MM.1S (cell line): ENCODE measurements at places on chromosomes 6 and 20.

- DNase-seq, result no peak
Measured at GRCh38 chr20:34318609-34319443, 15.7 kb upstream of the AHCY start.

- DNase-seq, result no peak
Measured at GRCh38 chr20:58524814-58525213, 9.6 kb upstream of the APCDD1L start.

DNA sequence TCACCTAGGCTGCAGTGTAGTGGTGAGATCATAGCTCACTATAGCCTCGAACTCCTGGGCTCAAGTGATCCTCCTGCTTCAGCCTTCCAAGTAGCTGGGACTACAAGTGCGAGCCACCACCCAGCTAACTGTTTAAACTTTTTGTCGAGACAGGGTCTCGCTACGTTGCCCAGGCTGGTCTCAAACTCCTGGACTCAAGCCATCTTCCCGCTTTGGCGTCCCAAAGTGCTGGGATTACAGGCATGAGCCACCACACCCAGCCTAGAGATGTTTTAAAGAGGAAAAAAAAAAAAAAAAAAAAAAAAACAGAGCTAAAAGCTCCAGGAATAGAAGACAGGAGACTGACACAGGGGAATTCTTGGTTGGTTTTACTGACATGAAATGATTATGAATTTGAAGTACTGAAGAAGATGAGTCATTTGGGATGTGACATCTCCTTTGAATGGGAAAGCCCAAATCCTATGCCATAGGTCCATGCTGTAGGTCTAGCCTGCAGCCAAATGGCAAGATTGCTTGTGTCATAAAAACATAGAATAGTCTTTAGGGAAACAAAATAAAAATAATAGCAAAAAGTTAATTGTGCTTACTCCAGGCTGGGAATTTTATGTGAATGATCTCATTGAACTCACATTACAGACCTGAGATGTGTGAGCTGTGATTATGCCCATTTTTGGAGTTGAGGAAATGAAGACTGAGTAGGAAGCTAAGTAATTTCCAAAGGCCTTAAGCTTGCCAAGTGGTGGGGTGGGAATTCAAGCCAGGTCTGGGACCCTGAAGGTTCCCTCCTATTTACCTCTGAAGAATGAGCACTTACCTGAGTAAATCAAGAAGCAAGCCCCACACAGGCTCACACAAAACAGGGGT lies 24.3 kb upstream of the NHSL1 start:
- no peak for DNase-seq

DNA sequence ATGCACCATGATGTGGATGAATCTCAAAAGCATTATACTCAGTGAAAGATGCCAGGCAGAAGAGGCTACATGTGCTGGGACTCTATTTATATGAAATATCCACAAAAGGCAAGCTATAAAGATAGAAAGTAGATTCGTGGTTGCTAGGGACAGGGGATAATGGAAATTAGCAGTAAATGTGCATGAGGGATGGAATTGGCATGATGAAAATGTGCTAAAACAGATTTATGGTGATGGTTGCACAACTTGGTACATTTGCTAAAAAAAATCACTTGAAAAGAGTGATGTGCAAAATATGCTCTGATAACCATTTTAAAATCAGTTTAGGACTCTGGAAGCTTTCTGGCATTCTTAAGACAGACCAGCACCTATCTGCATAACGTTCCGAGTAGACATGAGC lies 61.6 kb downstream of the ALDH8A1 start:
- DNase-seq, result no peak

DNA sequence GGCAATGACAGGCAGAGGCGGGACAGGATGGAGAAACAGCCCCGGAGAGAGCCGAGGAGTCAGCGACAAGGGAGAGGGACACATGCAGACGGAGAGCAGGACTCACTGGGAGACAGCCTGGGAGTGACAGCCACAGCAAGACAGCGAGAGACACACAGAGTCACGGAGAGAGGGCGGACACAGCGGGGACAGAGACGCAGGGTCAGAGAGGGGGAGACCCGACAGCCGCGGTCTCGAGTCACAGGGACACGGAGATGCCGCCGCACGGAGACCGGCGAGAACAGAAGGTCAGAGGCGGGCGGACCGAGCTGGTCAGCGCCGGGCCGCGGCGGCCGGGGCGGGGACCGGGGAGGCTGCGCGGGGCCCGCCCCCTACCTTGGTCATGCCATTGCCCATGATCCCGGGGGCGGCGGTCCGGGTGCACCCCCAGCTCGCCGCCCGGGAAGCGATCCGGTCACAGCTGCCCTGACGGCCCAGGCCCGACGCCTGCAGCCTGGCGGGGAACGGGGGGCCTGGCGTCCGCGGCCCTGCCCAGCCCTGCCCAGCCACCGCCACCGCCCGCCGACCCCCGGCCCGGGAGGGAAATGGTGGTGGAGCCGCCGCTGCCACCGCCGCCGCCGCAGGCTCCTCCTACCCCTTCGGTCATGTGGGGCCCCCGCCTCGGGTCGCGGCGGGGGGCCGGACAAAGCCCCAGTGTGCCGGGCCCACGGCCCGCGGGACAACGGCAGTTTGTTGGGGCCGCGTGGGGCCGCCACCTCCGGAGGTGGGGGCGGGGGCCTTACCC lies at the start of the genes DUSP15 and TTLL9:
TSS of gene DUSP15 (minus strand) at position 586 of the 784 bp plus-strand sequence. CDS start at position 396, 190 bp downstream.
TSS of gene TTLL9 (plus strand) at position 693 of the 784 bp plus-strand sequence. CDS start 493 bp downstream, outside the sequence.
- no peak for DNase-seq

GRCh38 chr6:47464052-47464451 lies 13.5 kb upstream of the CD2AP start:
- no peak for DNase-seq

DNA sequence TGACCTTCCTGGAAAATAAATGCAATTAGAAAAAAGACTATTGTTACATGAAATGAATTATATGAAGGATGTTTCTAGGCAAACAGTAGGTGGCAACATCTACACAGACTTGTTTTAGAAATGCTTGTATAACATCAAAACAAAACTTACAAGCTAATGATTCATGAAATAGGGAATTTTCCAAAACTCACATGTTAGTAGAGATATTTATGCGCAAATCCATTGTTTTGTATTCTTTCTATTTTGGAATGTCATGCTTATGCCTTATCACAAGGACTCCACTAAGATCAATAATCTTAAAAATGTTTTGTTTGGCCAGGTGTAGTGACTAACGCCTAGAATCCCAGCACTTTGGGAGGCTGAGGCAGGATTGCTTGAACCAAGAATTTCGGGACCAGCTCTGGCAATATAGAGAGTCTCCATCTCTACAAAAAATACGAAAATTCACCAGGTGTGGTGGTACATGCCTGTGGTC lies 32.3 kb upstream of the LGSN start:
- DNase-seq, result peak; percentile 31

- DNase-seq, result no peak
Measured at GRCh38 chr6:40456390-40457013, 130.7 kb downstream of the LRFN2 start.

DNA sequence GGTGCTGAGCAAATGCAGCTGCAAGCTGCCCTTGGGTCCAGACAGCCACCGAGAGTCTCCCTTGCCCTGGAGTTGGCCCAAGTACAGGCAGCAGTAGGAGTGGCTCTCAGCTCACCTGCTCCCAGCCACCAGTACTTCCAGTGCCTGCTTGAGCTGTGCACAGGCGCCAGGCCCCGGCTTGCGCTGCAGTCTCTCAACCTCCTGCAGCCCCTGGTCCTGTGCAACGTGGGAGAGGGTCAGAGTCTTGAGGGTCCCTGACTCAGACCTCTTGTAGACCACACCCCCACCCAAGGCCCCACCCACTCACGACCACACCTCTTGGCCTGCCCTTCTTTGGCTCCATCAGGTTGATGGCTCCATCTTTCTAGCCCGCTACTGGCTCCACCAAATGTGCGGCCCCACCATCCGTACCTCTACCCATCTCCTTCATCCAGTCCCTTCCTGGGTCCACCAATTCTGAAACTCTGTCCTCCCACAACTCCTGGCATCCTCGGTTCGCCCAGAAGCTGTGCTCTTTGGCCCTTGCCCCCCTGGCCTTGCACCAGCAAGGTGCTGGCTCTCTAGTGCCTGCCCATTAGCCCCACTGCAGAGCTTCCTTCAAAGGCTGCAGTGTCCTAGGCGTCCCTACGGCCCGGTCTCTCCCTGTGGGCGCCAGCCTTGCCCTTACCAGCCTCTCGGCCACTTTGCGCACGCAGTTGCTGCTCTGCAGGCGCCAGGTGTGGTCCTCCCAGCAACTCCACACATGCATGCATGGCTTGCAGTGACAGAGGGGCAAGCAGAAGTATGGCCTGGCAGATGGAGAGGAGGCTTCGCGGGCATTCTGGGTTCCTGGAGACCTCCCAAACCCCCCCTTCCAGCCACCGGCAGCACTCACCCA lies 16.5 kb upstream of the SPAG4 start:
- DNase-seq, result no peak

- no peak for DNase-seq
Measured at GRCh38 chr6:15025446-15025845, 220.4 kb upstream of the JARID2 start.

DNA sequence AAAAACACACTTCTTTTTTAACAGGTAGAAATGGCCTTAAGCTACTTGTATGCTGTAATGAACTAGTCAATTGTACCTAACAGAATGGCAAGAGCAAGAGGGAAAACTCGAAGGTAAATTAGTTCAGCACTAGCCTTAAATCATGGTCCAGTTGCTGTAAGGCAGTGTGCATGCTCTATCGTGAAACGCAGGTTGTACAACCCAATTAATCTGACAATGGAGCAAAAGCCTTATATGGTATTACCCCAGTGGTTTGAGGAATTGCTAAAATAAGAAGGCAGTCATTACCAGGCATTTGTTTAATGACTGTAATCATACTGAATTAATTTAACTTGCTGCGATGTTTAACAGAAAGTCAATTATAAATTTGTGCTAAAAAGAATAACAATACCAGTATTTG lies 69.3 kb upstream of the SOX4 start:
- DNase-seq, result no peak

DNA sequence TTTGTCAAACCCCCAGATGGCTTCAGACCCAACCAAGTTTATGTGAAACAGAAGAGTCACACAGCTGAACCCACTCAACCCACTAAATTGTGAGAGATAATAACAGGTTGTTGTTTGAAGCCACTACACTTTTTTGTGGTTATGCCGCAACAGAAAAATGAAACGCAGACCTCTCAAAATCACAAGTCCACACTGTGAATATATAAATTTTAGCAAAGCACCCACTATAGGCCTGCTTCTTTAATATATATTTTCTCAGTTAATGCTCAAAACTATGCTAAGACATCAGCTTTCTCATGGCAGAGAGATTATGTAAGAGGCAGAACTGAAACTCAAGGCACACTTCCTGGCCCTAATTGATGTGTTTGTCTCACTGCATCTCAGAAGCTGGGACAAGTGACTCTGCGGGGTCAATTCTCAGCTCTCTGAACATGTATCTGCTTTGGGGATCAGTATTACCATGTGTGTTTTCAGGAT lies 27.7 kb downstream of the MAP3K5 start:
- DNase-seq, result no peak

DNA sequence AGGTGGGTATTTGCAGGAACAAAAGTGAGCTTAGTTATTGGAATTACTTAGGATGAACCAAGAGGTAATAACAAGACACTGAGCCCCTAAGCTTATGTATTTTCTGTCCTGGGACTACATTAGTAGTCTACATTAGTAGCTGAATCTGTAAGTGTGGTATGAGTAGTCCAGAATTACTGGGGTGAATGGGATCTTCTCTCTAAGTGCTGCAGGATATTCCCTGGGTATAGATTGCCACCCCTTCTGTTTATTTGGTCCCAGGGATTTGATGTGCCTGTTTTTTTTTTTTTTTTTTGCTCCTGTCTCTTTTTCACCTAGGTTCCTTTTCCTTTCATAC lies 5.9 kb downstream of the CD2AP start:
- DNase-seq, result no peak

DNA sequence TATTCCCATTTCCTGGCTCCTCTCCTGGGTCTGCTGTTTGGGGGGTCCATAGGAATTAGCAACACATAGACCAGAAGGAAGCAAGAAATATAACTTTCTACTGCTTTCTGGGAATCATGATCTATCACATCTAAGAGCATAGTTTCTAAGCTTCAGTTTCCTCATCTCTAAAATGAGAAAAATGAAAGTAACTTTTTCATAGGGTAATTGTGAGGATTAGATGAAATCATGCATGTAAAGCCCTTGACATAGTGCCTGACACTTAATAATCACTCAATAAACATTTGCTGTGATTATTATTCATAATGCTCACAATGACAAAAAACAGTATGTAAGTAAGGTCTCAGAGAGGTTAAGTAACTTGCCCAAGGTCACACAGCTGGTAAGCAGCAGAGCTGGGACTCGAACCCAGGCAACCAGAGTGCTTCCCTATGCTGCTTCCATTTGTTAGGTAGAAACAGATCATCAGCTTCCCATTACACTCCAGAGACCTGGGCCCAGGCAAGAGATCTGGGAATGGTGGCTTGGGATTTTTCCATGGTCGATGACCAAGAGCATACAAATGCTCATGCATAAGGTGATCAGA lies 86.6 kb upstream of the MAFB start:
- DNase-seq, result no peak

DNA sequence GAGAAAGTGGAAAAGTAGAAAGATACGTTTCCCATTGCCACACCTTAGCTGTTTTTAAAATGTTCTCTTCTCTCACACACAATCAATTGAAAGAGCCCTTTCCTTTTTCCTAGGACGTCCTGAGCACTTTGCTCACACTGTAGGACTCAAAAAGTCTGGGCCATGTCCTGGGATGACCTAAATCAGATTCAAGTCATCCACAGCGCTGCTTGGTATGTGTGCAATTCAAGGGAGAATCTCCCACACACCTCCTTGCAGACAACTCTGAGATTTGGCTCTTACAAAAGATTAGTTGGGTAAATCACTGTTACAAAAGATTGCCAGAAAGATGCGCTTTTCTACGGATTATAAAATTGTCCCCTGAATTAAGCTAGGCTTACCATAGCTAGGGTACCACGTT lies 130.1 kb downstream of the RNASET2 start:
- no peak for DNase-seq

- no peak for DNase-seq
Measured at GRCh38 chr6:134719911-134720310, 230.0 kb downstream of the ALDH8A1 start.

DNA sequence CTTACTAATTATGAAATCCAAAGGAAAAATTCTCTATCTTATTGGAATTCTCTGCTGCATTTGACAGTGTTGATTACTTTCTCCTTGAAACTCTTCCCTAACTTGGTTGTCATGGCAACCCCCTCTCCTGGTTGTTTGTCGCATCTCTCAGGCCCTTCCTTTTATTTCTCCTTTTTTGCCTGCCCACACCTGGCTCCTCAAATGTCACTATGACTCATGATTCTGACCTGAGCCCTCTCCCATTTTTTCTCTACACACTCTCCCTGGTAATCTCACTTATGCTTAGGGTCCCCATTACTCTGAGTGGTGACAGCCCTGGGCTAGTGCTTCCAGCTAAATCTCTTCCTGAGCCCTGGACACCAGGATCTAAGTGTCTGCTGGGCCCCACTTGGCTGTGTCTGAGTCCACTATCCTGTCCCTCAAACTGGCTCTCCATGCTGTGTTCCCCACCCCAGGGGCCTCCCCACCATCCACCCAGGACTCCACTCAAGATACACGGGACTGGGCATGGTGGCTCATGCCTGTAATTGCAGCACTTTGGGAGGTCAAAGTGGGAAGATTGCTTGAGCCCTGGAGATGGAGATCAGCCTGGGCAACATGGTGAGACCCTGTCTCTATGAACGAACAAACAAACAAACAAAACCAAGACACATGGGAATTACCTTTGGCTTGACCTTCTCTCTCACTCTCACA lies 16.5 kb upstream of the NNAT start:
- no peak for DNase-seq
